AG09319 (cell line): ENCODE measurements at places on chromosomes 3 and 15.

- DNase-seq: no peak
Measured at GRCh38 chr3:175940881-175941280, 1081.7 kb downstream of the NAALADL2 start.

- DNase-seq: no peak
Measured at GRCh38 chr3:80408030-80408721, 640.4 kb upstream of the ROBO1 start.

- DNase-seq: peak; percentile 91
Measured at GRCh38 chr15:67105065-67105951, 39.9 kb downstream of the SMAD3 start.

DNA sequence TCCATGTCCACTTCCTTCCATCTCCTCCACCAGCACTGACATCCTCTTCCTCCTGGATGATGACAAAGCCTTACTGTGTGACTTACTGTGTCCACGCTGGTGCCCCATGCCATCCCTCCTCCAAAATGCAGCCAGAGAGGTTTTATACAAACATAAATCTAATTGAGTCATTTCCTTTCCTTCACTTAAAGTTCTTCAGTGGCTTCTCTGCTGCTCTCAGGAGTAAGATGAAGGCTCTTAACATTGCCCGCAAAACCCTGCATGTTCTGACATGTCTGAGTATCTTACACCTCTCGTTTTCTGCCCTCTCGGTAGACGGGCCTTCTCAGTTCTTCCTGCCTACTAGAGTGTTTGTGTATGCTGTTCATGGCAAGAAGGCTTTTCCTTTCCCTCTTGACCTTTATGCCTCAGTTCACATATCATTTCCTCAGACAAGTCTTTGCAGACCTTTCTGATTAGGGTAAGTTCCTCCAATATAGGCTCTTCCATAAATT lies 175.5 kb downstream of the CFAP20DC start:
- no peak for DNase-seq

DNA sequence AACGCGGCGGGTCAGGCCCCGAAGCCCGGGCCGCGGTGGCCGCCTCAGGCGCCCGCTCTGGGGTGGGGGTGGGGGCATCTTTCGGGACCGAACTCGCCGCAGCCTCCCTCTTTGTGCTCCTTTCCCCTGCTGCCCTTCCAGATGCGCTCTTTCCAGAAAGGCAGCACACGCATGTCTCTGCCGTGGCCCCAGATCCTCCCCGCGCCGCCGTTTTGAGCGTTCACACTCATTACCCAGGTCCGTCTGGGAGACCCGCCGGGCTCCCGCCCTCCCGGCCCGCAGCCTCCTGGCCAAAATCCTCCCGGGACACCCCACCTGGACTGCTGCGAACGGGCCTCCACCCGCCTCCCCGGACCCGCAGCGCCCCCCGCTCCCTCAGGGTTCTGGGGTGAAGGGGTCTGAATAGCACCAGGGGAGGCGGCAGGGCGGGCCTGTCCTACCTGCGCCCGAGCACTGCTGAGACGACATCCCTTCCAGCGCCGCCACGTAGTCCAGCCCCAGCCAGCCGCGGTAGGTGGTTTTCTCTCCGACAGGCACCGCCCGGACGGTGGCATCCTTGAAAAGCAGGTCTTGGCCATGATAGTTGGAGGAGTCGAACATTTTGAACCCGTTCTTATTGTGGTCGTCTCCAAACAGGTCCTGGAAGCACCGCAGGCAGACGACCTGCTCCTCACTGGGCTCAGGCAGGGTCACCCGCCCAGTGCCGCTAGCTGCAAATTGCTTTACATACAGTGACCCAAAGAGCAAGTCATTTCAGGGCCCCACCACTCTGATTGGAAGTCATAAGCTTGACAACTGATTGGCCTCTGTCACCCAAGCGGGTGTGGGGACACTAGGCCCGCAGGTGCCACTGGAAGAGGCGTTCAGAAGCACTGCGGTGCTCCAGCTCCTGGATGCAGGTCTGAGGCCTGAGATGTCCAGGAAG lies 25.9 kb downstream of the MELTF start:
- DNase-seq: no peak

DNA sequence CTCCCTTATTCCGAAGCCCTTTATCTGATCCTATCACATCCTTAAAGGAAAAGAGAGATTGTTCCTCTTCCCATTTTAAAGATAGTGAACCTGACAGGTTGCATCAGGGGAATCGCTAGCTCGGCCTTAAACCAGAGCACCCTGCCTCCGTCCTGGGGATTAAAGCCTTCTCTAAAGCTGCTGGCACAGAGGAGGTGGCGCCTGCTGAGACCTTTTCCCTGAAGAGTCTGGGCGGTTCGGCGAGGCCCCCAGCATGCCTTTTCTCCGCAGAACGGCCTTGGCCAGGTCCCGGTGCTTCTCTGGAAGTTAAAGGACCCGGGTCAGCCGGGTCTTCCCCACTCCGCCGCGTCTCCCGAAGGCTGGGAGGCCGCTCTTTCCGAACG lies 593 bp downstream of the FAM219B start:
- no peak for DNase-seq

GRCh38 chr15:42037656-42038055 lies 16.8 kb upstream of the PLA2G4E start:
- no peak for DNase-seq
